ENCODE measurements at places on chromosomes 6 and 20.

DNA sequence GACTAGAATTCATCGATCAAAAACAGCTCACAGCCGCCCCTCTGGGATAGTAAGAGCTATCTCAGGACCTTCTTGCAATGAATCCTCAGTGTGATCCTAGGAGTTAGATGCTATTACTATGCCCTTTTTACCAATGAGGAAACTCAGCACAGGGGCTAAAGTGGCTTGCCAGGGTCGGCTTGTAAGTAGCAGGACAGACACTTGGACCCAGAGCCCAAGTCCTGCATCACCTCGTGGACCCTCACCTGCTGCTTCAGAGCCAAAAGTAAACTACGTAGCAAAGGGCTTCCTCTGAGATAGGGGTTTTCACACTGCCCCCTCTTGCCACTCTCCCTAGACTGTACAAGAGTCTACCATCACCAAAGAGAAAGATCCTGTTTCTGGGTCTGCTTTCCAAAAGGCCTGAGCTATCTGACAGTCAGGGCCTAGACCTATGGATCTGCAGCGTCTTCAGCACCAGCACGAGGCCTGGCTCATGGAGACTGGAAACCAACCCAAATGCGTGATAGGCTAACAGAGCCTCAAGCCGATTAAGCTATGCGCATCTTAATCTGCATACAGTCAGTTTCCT, 172.3 kb downstream of the ANKRD60 start:
- DNase-seq = no peak

GRCh38 chr6:134519465-134519864, 201.6 kb upstream of the SGK1 start:
- peak; percentile 26 for DNase-seq

- DNase-seq = no peak
These were observed 35.5 kb downstream of the BANF2 start for GRCh38 chr20:17735206-17735804.

DNA sequence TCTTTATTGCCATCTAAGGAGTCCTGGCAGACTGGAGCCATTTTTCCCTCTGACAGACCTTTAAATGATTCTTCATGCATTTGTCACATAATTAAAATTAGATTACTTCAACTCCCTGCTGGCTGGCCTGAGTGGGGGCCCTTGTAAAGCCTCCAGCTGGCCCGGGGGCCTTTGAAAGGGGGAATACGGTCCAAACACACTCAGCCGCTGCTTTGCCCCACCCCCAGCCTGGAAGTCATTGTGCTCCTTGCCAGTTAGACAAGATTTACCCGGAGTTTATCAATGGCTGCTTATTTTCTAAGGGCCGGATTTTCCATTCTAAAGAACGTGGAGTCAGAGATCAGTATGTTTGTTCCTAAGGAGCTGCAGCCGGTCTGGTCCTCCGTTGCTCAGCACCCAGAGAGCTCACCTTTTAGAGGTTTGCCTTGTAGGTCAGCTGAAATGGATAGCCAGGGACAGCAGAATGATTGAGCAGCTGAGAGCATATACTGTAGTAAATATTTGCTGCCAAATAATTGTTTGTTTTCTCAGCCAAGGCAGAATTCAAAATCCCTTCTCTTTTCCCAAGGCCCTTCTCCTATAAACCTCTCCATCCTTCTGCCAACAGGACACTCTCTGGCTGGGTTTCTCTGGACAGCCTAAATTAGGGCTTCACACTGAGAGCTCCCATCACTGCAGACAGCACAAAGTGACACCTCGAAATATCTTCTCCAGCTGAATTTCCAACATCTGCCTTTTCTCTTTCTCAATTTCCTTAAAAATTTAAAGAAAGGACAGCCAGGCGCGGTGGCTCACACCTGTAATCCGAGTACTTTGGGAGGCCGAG, 68.4 kb upstream of the RBM24 start:
- peak; percentile 94 for DNase-seq

GRCh38 chr6:51241376-51241775, 422.7 kb downstream of the TFAP2B start:
- no peak for DNase-seq

DNA sequence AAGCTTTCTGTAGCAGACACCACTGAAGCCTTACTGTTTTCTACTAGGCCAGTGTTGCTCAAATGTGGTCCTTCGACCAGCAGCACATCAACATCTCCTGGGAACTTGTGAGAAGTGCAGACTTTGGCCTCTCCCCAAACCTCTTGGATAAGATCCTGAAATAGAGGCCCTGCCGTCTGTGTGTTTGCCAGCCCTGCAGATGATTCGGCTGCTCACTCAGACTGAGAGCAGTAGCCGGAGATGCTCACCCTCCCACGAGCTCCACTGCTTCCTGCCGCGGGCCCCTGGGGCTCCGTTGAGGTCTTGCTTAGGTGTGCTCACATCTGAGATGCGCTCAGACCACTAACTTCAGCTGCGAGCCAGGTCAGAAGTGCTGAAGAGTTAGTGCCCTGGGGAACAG, 129.5 kb upstream of the SSTR4 start:
- DNase-seq = peak; percentile 84

GRCh38 chr6:146543940-146544615, 445 bp downstream of the RAB32 start:
- peak; percentile 69 for DNase-seq

- DNase-seq = peak; percentile 21
These were observed 59.5 kb upstream of the ARMH2 start for GRCh38 chr6:24858177-24858653.

- DNase-seq = no peak
These were observed 44.6 kb downstream of the SUN5 start for GRCh38 chr20:32959351-32960221.

- no peak for DNase-seq
These were observed 84.6 kb upstream of the TCF21 start for GRCh38 chr6:133804265-133804664.

Measured in tongue (tissue), 3 donors.